ENCODE measurements at places on chromosomes 3 and 15.

- no peak for DNase-seq
Observed at GRCh38 chr3:194095464-194095863, 40.5 kb upstream of the HES1 start.

DNA sequence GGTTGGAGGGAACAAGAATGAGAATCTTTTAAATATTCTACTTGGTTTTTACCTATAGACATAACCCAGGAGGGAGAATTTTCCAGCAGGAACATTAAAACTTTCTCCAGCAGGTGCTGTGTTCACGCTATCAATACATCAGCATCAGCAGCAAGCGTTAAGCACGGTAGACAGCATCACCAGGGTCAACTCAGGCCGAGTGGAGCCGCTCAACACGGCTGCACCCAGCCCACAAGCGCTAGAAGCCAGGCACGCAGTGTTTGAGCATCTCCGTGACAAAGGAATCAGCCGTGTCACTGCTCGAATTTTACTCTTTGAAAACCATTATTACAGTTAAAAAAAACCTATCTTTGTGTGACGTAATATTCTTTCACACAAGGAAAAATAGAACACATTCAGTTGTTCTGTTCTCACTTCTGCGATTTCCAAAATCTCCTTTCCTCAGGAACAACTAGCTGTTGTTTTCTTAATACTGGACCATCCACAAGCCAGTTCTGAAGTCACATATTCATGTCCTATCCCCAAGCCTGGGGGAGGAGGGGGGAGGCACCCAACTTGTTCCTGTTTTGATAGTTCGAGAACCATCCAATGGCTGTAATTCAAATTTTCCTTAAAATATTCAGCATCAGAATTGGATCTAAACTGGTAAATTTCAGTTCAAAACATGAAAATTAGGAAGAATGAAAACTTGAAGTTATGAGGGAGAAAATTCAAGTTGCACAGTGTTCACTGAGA, 77.9 kb downstream of the ADAMTS17 start:
- DNase-seq, result no peak

GRCh38 chr3:57283334-57283733, 9.2 kb downstream of the ASB14 start:
- no peak for DNase-seq

GRCh38 chr3:65575376-65575840, 463.3 kb downstream of the MAGI1 start:
- DNase-seq, result no peak

GRCh38 chr15:95897651-95898050, 432.8 kb upstream of the NR2F2 start:
- DNase-seq, result no peak

GRCh38 chr3:156473341-156473740, 81.6 kb downstream of the SSR3 start:
- DNase-seq, result no peak

GRCh38 chr15:79932447-79932846, 35.6 kb upstream of the MTHFS start:
- DNase-seq, result no peak

DNA sequence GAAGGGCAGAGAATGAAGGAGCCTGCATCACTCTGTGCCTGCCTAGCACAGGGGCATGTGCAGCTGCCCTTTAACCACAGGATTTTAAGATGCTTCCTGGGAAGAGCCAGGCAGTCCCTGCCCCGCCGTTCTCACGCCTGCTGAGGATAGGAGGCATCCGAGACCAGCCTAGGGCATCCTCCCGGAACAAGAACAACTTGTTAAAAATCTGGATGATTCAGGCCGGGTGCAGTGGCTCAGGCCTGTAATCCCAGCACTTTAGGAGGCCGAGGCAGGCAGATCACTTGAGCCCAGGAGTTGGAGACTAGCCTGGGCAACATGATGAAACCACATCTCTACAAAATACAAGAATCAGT, 15.2 kb downstream of the NRROS start:
- no peak for DNase-seq

GRCh38 chr3:108319428-108320082, 23.2 kb downstream of the HHLA2 start:
- DNase-seq, result no peak

- no peak for DNase-seq
Observed at GRCh38 chr3:194867270-194867983, 181.7 kb downstream of the FAM43A start.

DNA sequence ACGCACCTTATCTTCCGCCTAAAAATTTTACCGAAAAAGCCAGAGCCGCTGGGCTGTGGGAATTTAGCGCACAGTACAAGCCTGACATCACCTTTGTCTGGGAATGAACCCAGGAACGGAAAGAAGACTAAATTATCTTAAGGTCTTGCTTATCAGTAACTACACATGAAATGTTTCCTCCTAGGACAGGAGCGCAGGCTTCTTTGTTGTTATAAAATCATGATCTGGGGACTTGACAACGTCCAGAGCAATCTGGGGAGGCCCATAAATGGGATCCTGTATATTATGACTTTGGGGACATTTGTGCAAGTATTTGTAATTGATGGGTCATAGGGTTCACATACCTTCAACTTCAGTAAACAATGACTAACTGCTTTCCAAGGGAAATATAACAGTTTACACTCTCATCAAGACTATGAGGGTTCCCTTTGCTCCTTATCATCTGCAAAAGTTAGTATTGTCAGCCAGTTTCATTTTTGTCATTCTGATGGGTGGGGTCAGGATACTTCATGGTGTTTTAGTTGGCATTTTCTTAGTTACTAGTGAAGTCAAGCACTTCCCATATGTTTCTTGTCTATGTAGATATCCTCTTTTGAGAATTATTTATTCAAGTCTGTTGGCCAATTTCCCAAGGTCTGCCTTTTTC, 213.9 kb upstream of the PFN2 start:
- DNase-seq, result no peak

- DNase-seq, result no peak
Observed at GRCh38 chr3:128323206-128324081, 143.2 kb downstream of the DNAJB8 start.

DNA sequence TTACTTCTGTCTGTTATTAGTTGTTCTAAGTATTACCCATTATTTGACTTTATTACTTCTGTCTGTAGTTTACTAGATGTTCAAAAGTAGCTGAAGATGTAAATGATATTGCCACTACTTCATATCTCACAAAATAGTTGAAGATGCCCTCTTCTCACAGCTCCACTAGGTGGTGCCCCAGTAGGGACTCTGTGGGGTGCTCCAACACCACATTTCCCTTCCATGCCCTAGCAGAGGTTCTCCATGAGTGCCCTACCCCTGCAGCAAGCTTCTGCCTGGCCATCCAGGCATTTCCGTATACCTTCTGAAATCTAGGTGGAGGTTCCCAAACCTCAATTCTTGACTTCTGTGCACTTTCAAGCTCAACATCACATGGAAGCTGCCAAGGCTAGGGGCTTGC, 80.8 kb downstream of the KCNH8 start:
- no peak for DNase-seq

- DNase-seq, result peak; percentile 75
Observed at GRCh38 chr3:181694805-181695660, 16.7 kb upstream of the SOX2 start.

DNA sequence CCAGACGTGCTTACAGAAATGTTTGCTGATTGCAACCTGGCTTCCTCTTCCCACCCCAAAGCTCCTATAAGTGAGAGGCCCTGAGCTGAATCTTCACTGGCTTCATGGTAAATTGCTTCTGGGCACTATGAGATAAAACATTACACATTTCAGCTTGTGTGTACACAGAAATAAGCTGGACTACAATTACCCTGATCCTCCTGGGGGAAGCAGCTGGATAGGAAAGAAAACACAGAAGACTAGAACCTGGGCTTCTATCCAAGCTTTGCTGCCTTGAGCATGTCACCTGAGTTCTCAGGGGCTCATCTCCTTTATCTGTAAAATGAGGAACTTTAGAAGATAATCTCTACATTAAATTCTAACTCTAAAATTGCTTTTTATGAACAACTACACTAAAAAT, 40.3 kb downstream of the THBS1 start:
- DNase-seq, result no peak

GRCh38 chr3:50231581-50231980, 4.4 kb upstream of the GNAI2 start:
- no peak for DNase-seq

GRCh38 chr3:7307410-7307809, 446.5 kb downstream of the GRM7 start:
- DNase-seq, result no peak

GRCh38 chr3:19866751-19867347, 67.2 kb downstream of the EFHB start:
- DNase-seq, result peak; percentile 23

DNA sequence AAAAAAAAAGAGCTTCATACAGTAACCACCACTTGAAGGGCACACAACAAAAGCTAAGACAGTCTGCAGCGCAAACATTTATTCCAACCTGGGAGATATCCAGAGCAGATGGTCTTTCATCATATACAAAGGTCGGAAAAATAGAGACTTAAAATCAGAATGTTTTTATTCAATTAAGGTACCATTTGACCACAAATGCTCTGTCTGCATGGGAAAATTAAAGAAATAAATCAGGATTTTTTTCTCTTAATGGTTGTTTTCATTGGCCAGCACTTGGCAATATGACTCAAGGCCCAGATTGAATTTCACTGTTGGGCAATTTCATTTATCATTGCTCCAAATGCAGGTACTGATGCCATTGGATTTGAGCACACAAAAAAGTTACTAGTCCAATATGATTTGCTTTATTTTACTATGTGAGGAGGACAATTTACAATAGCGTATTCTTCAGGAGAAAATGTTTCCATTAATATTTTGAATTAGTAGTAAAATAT, 145.9 kb upstream of the AGTR1 start:
- no peak for DNase-seq

- DNase-seq, result peak; percentile 44
Observed at GRCh38 chr3:8529181-8529637, 27.6 kb downstream of the LMCD1 start.

GRCh38 chr3:41350441-41350840, 151.1 kb downstream of the CTNNB1 start:
- DNase-seq, result no peak

DNA sequence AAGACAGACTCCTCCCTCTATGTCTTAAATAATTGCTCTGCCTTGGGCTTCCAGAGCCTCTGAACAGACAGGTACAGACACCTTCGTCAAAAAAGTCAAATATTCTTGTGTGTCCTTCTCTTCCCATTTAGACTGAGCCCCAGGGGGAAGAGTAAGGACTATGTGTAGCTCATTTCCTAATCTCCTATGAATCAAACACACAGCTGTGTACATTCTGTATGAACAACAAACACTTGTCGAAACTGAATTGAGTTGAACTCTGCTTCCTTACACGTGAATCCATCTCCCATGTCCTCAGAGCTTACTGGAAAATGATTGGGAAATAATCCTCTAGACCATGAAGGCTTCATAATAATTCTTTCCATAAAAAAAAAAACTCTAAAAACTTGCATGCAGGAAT, 80.8 kb downstream of the MOBP start:
- no peak for DNase-seq

- DNase-seq, result no peak
Observed at GRCh38 chr3:17144665-17144993, 259.9 kb downstream of the PLCL2 start.

Measured in anterior cingulate cortex (tissue), 58 donors.